ENCODE measurements at places on chromosomes 3 and 15.

- DNase-seq: no peak
These were observed 356.6 kb downstream of the GABRG3 start for GRCh38 chr15:27327467-27328025.

DNA sequence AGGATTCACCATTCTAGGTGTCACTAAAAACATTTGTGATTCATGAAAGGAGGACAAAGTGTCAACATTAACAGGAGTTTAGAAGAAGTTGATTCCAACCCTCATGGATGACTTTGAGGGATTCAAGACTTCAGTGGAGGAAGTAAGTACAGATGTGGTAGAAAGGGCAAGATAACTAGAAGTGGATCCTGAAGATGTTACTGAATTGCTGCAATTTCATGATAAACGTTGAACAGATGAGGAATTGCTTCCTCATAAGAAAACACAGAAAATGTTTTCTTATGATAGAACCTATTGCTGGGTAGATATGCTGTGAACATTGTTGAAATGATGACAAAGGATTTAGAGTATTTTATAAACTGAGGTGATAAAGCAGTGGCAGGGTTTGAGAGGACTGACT, 23.5 kb upstream of the ATP2C1 start:
- DNase-seq: no peak

GRCh38 chr3:74617776-74618175, 3.3 kb upstream of the CNTN3 start:
- no peak for DNase-seq

DNA sequence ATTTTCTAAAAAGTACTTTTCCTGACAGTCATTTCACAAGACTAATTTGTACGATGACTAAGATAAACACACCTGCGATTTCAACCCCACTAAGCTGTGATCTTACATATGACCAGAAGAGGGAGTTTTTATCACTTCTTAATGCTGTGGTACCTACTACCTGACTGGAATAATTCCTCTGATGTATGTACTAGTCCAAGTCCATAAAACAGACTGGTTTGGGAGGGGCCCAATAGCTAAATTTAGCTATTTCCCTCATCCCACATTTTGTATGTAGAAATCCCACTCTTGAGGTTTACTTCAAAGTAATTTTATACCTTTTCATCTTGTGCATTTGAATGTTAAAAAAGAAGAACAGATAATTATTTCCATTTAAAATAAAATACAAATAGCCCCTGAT, 49.7 kb upstream of the SCAANT1 start:
- DNase-seq: no peak

- no peak for DNase-seq
These were observed 217.0 kb downstream of the ZNF621 start for GRCh38 chr3:40741729-40742128.

DNA sequence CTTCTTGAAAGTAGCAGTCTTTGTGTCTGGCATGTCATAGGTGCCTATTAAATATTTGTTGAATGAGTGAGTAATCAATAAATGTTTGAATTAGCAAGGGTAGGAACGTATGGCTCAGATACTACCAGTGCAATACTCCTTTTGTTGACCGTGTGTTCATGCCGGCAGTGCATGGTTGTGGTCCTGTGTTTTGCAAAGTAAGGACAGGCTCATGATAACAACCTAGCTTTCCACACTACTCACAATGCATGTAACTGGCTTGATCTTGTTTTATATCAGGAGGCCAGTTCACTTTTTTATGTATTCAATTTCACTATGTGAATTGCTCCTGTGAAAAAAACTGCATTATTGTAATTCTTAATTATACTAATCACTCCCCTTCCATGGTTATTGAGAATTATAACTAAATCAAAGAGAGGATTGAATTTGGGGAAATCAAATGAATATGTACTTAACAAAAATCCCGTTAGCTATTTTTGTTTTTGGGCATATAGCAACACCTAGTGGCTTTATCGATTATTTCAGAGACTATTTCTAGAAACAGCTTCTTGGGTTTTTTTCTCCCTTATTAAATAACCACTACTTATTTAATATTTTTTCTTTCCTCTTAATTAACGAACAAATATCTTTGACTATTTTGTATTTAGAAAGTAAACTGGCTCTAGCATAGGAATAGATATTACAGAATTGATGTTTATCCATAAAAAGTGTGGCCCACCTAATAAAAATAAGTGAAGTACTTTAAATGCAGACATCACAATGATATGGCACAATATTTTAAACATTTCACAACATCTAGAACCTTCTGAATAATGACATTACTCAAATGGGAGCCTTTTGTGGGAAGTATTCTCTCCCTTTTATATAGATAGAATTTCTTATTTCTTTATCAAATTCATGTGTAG, 218.5 kb downstream of the BBX start:
- DNase-seq: peak; percentile 28

- no peak for DNase-seq
These were observed 61.0 kb downstream of the APBA2 start for GRCh38 chr15:28946803-28947202.

- no peak for DNase-seq
These were observed 504.9 kb upstream of the DPH6 start for GRCh38 chr15:36050899-36051298.

DNA sequence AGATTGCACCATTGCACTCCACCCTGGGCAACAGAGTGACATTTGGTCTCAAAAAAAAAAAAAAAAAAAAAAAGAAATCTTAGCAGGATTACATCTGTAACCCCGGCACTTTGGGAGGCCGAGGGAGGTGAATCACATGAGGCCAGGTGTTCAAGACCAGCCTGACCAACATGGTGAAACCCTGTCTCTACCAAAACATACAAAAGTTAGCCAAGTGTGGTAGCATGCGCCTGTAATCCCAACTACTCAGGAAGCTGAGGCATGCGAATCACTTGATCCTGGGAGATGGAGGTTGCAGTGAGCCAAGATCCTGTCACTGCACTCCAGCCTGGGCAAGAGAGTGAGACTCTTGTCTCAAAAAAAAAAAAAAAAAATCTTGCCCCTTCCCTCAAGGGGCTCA, 40.4 kb downstream of the LIPC start:
- no peak for DNase-seq

DNA sequence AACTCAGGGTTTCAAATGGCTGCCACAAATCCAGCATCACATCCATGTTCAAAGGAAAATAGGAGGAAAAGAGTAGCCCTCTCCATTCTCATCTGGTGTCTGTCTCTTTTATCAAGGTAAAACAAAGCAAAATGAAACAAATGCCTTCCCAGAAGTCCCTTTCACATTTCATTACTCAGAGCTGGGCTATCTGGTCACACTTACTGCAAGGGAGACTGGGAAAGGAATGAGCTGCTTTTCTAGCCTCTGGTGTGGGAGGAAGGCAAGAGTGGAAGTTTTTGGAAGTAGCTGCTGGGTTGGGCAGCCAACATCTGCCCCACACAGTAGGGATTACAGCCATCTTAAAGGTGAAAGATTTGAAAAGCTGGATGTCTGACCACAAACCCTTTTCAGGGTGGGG, 51.8 kb downstream of the KLF15 start:
- no peak for DNase-seq

DNA sequence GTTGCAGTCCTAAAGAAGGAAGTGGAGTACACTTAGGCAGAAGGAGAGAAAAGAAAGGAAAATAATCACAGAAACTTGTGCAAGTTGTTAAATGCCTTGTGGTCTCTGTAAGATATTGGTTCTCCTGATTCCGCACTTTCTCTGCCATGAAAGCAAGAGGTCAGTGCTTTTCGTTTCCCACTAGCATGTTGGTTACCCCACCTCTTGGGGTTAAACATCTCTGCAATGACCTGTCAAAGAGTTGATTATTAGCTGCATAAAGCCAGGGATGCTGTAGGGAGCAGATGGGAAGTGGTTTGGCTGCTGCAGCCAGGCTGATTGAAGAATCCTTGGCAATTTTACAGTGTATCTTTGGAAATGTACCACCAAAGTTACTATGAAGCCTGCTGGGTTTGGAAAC, 33.3 kb downstream of the ZNF609 start:
- DNase-seq: no peak

DNA sequence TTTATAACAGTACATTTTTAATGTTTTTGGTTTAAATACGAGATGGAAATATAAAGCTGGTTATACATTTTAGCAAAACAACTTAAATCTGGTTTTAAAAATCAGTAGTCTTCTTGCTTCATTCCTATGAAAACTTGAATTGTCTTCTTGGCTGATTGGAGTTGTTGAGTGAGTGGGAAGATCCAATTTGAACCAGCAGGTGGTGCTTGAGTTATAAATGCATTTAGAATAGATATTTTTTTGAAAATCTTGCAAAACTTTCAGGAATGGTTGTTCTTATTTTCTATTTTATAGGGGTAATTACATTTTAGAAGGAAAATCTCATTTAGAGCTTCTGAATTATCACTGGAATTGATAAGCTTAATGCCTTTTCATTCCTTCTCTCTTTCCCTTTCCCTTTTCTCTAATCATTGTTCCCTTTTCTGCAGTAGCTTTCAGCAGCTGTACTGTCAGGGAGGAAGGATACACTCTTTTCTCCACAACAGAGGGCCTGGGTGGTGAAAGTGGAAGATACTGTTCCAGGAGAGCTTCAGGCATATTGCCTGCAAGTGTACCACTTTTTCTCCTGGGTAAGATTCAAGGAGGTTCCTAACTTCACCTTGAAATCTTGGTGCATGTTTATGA, 335.6 kb downstream of the NLGN1 start:
- DNase-seq: no peak

DNA sequence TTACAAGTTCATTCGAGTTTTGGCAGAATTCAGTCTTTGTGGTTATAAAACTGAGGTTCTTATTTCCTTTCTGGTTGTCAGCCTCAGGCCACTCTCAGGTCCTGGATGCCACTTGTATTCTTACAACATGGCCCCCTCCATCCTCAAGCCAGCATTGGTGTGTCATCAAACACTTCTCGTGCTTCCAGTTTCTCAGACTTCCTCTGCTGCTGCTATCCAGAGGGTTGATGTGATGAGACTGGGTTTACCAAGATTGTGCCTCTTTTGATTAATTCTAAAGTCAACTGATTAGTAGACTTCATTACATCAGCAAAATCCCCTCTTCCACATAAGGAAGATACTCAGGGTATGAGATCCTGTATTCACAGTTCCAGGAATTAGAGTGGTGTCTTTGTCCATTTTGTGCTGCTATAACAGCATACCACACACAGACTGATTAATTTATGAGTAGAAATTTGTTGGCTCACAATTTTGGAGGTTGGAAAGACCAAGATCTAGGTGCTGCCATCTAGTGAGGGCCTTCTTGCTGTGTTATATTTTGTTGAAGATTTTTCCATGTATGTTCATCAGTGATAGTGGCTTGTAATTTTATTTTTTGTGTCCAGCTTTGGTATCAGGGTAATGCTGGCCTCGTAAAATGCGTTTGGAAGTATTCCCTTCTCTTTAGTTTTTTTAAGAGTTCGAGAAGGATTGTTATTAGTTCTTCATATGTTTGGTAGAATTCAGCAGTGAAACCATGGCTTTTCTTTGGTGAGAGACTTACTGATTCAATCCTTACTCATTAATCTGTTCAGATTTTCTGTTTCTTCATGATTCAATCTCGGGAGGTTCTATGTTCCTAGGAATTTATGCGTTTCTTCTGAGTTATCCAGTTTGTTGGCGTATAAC, 11.1 kb downstream of the LRCH3 start:
- peak; percentile 45 for DNase-seq

DNA sequence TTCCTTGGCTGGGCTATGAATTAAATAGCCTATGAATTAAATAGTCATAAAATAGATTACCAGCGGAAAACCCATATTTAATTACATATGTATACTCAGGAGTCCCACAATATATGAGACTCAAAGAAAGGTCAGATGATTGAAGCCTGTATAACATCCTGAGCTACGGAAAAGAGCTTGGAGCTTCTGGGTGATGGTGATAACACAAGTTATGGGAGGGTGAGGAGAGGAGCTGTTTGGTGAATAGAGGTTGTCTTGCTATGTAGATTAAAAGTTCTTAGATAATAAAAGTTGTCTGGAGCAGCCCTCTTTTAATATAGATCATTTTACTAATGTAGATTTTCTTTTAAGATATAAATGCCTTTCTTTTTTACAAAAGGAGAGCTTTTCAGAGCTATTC, 1.8 kb downstream of the PML start:
- DNase-seq: no peak

- no peak for DNase-seq
These were observed 760.3 kb upstream of the ARRDC4 start for GRCh38 chr15:97200161-97200560.

- no peak for DNase-seq
These were observed 8.6 kb downstream of the EPHB1 start for GRCh38 chr3:134803652-134804051.

DNA sequence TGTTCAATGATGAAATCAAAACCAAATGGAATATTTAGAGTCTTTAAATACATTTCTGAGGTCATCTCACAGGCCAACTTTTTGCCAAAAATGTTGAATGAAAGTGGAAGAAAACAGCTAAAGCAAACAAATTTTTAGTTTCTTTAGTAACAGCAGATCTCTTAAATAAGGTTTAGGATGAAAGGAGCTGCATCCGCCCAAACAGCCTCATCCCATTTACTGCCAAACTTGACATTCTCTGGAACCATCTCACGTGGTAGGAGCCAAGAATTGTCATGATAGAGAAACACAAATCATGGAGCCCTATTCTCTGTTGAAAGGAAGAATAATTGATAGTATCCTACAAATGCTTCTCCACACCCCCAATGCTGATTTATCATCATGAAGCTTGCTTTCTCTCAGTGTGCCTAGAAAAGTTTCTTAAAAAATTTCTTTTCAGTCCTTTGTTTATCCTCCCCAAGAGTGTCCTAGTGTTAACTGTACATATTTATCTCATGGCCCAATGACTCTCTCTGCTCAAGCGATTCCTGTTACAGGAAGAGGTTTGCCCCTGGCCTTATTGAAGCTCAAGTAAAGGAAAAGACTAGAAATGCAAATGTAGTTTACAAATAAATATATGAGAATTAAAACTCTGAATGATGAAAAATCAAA, 23.4 kb downstream of the SLC9A9 start:
- no peak for DNase-seq

- no peak for DNase-seq
These were observed 18.9 kb downstream of the IL1RAP start for GRCh38 chr3:190532731-190533203.

DNA sequence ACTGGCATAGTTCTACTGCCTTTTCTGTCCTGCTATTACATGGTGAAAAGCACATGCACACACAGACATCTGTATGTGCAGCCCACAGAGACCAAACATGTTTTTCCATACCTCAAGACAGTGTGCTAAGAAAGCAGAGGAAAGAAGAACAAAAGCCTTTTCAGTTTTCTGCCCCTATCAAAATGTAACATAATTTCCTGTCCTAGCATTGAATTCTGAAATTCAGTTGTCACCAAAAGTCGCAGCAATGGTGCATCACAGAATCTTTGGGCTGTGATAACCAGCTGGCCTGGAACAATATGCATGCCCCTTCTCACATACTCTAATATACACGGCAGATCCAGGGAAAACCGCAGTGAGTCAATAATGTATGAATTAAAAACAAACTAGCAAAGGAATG, 153.8 kb upstream of the RAP2B start:
- no peak for DNase-seq

GRCh38 chr3:169122416-169122815, 541.1 kb downstream of the MECOM start:
- no peak for DNase-seq

- DNase-seq: no peak
These were observed 131.0 kb downstream of the IL5RA start for GRCh38 chr3:2978977-2979732.

- DNase-seq: no peak
These were observed 695.0 kb upstream of the GRM7 start for GRCh38 chr3:6165951-6166350.

Data from CD4-positive, alpha-beta T cell treated with Interleukin-1 beta for 1 hour (primary cell).